Stimulated activated CD4-positive, alpha-beta T cell treated with anti-CD3 and anti-CD28 coated beads, Interleukin-1b, Interleukin-23, amount 100 ng/mL, for 4 hours (primary cell): ENCODE measurements at places on chromosomes 1 and 21.

DNA sequence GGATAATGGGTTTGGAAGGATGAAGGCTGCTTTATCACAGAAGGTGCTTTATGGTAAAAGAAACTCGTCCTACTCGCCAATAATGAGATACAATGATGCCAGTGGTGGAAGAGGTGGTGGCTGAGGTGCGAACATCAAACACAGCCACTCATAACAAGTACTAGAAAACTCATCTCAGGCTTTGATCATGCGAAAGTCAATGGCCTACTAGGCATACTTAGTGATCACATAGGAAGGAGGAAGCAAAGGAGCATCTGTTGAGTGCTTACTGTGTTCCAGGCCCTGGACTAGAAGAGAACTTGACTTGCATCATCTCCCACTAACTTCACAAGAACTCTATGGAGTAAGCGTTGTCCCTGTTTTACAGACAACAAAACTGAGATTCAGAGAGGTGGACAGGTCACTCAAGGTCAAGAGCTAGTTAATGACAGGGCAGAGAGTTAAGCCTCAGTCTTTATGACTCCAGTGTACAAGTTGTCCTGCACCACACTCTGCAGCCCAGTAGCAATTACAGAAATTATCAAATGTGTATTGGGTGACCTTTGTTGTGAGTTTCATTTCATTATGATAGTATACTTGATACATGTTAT is 33.6 kb downstream of the RUNX1 start:
- no peak for DNase-seq

- no peak for DNase-seq
Measured at GRCh38 chr1:172134087-172134731, 286.3 kb upstream of the C1orf105 start.

- no peak for DNase-seq
Measured at GRCh38 chr1:224287714-224288113, 42.3 kb downstream of the NVL start.

DNA sequence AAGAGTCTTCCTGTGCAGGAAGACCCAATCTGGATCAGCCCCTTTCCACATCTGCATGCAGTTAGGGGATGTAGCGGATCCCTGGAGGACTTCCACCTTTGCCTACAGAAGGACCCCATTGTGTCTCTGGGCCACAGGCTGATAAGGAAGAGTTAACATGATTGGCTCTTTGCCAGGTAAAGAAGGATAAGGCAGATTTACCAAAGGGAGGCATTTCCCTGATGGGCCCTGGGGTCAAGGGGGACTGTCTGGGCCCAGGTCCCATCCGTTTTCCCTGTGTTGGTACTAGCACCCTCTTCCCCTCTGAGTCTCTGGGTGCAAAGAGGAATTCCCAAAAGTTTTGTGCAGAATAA is 29.1 kb downstream of the SLC26A9 start:
- DNase-seq, result no peak
